ENCODE measurements at places on chromosomes 11 and 22. TPM values are rescaled to one million over a fixed set of nuclear protein-coding genes. Genes with fewer than 3 reads are reported as not detected.

DNA sequence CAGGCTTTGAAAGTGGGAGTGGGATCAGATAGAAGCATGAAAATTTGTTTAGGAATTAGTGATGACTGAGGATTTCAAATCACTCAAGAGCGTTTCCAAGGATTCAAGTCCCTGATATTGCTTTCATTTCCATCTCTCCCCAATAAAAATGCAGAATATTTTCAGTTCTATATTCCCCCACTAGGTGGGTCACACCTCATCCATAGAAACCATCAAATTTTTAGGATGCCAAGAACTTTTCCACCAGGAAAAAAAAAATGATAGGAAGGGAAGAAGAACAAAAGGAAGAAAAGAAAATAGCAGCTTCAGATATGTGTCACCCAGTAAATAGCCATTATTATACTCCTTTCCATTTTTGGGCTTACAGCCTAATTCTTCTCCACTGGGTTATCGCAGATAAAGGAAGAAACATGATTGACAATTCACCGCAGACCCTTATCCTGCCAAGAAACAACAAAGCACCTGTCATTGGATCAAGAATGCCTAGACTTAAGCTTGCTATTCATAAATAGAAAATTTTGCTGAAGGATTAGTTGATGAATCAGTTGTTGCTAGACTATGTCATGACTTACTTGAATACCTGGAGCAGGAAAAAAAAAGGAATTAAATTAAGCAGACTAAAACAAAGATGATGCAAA lies 30.3 kb upstream of the OR10D3 start:
- DNase-seq, result no peak

GGTLC2 gene
- not detected for polyA plus RNA-seq

NARS2 gene
- polyA plus RNA-seq, result 53.2 TPM

DNA sequence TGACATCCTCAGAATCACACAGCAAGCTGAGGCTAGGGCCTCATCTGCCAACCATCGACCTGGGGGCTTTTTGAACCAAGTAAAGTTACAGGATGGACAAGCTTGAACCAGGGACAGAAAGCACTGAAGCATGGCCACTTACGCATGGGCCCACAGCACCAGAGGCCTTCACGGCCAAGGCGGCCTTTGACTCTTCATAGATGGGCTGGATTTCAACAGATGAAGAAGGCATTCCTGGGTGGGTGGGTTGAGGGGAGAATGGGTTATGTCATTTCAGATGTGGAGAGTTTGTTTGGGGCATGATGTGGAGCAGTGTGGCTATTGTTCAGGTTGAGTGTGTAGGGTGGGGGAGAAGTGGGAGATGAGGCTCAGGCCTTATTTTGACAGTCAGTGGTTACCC lies 60.2 kb downstream of the LRRC32 start:
- DNase-seq, result no peak

- DNase-seq, result no peak
Measured at GRCh38 chr11:44515048-44515447, 50.4 kb upstream of the CD82 start.

GRCh38 chr11:81869351-81870065 lies 864.2 kb downstream of the FAM181B start:
- no peak for DNase-seq

DNA sequence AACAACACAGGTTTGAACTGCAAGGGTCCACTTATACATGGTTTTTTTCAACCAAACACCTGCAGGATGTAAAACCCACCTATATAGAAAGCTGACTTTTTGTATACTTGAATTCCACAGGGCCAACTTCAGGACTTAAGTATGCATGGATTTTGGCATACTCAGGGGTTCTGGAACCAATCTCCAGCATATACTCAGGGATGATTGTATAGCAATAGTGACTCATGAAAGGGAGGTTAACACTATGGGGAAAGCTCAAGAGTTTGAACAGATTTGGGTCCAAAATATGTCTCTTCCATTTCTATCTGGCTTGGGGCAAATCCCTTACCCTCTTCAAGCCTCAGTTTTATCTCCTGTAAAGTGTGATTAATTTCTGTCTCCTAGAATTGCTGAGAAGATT lies 94.9 kb downstream of the MICAL2 start:
- no peak for DNase-seq

- no peak for DNase-seq
Measured at GRCh38 chr11:87203907-87204602, 166.3 kb downstream of the TMEM135 start.

FGF19 gene
- 0.43 TPM for polyA plus RNA-seq

FAM227A gene
- polyA plus RNA-seq, result 11.4 TPM

GRCh38 chr11:2653198-2653551 lies 46.6 kb downstream of the KCNQ1OT1 start:
- DNase-seq, result no peak

GRCh38 chr11:1076061-1076665 lies 1.5 kb downstream of the MUC2 start:
- DNase-seq, result no peak

Data from left renal cortex interstitium (tissue), 4 donors.